ENCODE measurements at places on chromosomes 3 and 15.

DNA sequence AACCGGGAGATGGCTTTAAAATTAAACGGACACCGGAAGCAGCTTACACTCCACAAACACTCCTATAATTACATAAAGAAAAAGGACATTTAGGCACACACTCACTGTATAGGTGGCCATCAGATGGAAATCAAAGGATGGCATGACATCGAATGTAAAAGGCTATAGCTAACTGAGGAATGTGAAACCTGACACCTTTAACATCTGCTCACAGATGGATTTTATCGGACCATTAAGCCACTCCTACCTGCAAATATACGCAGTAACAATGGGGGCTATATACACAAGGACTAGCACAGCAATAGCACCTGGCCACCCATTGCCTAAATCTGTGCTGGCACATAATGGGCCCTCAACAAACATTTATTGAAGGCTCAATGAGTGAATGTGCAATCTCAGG is 14.5 kb upstream of the RBSN start:
- DNase-seq: peak; percentile 70

- no peak for DNase-seq
Measured at GRCh38 chr3:39808467-39809180, 785 bp upstream of the MYRIP start.

DNA sequence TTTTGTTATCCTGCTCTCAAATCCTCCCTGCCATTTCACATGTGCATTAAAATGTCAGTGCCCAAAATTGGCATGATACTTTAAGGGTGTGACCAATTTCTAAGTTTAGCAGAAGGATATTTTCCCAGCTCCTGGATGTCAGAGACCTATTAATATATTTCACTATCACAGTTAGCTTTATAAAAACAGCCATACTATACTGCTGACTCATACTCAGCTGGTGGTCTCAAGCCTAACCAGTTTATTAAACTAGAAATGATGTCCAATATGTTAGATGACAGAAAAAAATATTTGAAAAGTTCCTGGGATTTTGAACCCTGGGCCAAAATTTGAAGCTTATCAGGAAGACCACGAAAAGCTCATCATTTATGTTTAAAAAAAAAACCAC is 60.9 kb upstream of the ZNF280D start:
- DNase-seq: no peak

DNA sequence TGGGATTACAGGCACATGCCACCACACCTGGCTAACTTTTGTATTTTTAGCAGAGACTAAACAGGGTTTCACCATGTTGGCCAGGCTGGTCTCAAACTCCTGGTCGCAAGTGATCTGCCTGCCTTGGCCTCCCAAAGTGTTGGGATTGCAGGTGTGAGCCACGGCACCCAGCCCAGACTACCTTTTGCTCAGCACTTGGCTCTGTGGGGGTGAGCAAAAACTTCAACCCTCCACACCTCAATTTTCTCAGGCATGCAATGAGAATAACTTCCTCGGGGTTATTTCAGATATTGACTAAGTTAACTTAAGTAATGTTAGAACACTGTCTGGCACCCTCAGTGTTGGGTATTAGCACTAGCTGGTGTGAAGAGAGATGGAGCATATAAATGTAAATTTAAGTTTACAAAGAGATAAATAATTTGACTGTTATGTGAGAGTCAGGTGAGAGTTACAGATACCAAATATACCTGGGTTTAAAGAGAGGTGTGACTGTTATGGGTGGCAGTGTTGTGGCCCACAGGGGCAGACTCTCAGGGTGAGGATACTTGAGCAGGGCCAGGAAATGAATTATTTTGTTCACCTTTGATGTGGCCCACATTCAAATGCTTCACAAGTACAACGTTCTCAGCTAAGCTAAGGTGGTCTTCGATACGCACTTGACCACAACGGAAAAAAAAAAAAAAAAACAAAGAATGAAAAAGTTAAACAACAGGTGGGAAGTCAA is 29.0 kb downstream of the CPOX start:
- DNase-seq: no peak

GRCh38 chr15:28962851-28963710 is 77.3 kb downstream of the APBA2 start:
- no peak for DNase-seq
